ENCODE measurements at places on chromosomes 5 and 9.

GRCh38 chr5:154359221-154359573 is 86.6 kb upstream of the SAP30L start:
- no peak for DNase-seq

- no peak for DNase-seq
Observed at GRCh38 chr9:35871545-35871944, 1.3 kb upstream of the OR13J1 start.

DNA sequence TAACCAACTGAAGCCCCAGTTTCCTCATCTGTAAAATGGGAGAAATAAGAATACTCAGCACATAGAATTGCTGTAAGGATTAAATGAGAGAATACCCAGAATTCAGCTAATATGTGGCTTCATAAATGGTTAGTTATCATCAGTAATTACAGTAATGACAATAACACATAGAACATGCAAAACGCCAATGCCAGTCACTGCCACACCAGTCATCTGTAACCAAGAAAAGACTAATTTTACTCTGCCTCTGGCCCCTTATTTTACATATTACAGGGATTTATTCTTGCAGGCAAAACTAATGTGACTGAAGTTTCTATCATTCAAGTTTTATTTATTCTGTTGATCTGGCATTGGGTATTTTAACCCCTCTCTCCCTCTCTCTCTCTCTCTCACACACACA is 46.5 kb downstream of the EBF1 start:
- no peak for DNase-seq

GRCh38 chr9:89810431-89810830 is 205.6 kb downstream of the GADD45G start:
- DNase-seq = no peak

- DNase-seq = no peak
Observed at GRCh38 chr5:80302636-80303035, 17.2 kb upstream of the SPZ1 start.

- no peak for DNase-seq
Observed at GRCh38 chr5:84080908-84081307, 303.8 kb downstream of the EDIL3 start.

DNA sequence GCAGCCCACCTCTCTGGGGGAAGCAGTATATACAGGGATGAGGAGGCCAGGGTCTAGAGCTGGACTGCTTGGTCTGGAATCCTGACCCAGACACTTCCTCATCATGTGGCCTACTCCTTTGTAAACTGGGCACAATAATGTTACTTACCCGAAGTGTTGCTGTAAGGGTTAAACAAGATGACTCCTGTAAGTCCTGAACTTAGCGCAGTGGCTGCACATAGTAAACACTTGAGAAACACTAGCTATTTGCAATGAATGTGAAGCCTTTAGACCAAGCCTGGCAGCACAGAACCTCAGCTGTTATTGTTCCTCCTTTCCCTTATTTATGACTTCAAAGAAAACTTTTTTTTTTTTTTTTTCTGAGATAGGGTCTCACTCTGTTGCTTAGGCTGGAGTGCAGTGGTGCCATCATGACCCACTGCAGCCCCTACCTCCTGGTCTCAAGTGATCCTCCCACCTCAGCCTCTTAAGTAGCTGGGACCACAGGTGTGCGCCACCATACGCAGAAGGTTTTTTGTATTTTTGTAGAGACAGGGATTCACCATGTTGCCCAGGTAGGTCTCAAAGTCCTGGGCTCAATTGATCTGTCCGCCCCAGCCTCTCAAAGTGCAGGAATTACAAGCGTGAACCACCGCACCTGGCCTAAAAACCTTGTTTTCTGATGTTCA is 96.2 kb upstream of the IL6ST start:
- DNase-seq = no peak

DNA sequence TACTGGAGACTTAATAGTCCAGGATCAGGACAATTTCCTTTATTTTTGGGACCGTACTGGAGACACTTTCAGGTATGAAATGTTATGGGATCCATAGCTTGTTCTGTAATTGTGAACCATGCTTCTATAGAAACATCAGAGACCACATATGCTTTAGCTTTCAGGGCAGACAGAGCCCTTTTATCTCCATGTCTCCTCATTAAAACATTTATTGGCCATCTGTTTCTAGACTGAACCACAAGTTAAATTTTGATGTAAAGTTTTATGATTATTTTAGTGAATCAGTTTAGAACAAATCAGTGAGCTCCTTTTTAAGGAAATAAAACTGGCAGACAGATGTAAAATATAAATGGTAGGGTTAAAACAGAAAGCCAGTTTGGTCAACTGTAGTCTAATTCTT is 62.0 kb downstream of the SLC27A6 start:
- DNase-seq = no peak

DNA sequence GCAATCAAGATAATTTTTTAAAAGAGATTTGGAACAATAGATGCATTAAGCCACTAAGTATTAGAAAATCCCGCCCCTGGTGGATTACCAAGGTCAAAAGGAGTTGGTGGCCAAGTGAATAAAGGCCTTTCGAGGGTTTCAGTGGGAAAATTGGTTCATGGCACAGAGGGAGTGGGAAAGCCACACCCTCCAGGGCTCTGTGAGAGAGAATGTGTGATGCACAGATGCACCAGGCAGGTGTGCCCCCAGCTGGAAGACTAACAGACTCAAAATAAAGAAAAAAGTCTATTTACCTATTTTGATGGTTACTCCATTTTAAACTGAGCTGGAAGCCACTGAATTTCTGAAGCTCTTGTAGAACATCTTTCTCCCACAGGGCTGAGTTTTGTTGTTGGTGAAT is 278.0 kb downstream of the DRD1 start:
- no peak for DNase-seq

- DNase-seq = no peak
Observed at GRCh38 chr9:326667-327066, 112.0 kb downstream of the DOCK8 start.

DNA sequence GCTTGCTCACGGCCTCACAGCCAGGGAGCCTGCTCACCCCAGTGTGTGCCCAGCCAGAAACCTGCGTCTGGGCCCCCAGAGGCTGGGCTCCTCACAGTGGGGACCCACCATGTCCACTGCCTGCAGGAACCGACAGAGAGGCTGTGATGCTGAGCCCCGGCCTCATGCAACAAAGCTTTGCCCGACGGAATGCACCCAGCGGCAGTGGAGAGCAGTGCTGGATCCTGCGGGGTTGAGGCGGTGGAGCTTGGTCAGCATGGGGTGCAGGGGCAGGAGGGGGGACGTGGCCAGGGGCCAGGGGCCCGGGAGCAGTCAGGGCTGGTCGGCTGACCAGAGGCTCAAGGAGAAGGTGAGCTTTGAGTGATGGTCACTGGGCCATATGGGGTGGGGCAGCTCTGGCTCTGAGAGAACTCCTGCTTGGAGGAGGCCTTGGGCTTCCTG is 7.7 kb upstream of the CEP72 start:
- no peak for DNase-seq

GRCh38 chr5:175328176-175328575 is 115.8 kb downstream of the DRD1 start:
- no peak for DNase-seq

DNA sequence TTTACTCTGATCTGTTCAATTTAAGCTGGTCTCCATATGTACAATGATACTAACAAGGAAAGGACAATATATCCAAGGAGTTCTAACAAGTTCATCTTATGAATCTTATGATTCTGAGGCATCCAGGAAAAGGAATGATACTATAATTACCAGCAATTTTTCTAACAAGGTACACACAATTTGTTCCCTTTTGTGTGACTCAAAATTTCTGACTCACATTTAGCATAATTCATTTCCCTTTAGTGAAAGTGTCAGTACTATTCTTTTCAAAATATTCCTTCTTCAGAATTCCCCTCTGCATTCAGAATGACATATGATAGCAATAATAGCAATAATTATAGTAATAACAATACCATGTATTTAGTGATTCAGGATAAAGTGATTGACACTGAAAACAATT is 594.8 kb downstream of the DMRTA1 start:
- DNase-seq = no peak

DNA sequence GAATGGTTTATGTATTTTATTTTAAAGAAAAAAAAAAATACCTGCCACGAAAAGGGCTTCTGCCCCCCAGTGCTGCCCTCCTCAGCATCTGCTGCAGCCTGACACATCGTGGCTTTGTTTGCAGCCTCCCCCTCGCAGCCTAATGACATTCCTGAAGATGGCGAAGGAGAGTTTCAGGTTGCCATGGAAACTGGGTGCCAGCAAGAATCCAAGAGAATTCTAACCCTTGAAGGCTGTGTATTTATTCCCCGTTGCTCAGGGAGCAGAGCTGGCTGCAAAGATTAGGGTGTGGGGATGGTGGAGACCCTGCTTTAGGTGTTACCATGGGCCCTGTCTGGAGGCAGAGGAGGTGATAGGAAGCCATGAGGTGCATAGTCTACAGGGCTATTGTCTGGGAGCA is 126.6 kb downstream of the NSG2 start:
- DNase-seq = no peak

- no peak for DNase-seq
Observed at GRCh38 chr9:5361326-5362010, 21.8 kb upstream of the RLN1 start.

DNA sequence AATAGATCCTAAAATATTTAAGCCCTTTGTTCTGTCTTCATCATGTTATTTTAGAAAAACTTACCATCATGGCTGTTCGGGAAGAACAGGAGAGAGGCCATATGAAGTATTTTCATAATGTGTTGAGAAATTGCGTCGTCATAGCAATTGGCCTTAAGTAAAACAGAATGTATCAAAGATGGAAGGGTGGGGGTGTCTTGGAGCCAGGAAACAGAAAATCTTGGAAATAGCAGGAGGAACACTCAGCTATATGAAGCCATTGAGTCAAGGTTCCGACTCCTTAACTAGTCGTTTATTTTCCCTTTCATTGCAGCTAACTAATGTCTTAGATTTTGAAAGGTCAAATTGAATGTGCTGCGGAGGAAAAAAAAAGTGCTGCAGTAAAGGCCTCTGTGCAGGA is 1.3 kb downstream of the SPTAN1 start:
- DNase-seq = no peak

GRCh38 chr5:99099691-99100090 is 170.9 kb upstream of the CHD1 start:
- no peak for DNase-seq

- DNase-seq = no peak
Observed at GRCh38 chr9:114619191-114619761, 8.2 kb downstream of the TMEM268 start.

- DNase-seq = no peak
Observed at GRCh38 chr5:89968958-89969381, 440.6 kb downstream of the CETN3 start.
